ENCODE measurements at places on chromosomes 7 and 10.

- no peak for DNase-seq
Observed at GRCh38 chr7:69564454-69565417, 33.5 kb upstream of the AUTS2 start.

GRCh38 chr10:72697716-72698115 lies 5.8 kb downstream of the MCU start:
- no peak for DNase-seq

- no peak for DNase-seq
Observed at GRCh38 chr10:79385804-79386531, 38.7 kb downstream of the PPIF start.

DNA sequence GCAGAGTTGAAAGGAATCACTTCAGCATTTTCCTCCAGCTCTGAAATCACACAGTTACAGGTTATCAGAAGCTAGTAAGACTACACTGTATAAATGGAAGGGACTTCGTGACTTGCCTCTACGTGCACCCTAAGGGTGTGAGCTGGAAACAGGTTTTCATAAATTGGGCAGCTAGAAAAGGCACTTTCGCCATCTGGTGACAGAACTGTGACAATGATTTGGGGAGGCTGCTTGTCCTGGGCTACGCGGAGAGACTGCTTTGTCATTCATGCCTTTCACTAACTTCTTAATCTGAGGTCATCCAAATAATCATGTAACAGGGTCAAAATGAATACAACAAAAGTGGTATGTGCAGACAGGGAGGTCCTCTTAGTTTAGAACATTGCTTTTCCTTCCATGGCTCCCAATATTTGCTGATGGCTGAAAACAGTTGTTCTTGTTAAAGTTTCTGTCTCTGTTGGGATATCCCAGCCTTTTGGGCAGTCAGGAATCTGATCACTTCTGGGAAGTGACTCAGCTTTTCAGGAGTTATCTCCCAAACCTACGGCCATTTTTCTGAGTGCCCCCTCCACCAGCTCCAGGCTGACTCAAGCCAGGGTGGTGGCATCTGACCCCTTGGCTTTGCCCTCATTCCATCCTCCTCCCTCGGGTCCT lies 17.8 kb downstream of the VWC2 start:
- no peak for DNase-seq

GRCh38 chr10:75876710-75877109 lies 445.3 kb downstream of the LRMDA start:
- no peak for DNase-seq

DNA sequence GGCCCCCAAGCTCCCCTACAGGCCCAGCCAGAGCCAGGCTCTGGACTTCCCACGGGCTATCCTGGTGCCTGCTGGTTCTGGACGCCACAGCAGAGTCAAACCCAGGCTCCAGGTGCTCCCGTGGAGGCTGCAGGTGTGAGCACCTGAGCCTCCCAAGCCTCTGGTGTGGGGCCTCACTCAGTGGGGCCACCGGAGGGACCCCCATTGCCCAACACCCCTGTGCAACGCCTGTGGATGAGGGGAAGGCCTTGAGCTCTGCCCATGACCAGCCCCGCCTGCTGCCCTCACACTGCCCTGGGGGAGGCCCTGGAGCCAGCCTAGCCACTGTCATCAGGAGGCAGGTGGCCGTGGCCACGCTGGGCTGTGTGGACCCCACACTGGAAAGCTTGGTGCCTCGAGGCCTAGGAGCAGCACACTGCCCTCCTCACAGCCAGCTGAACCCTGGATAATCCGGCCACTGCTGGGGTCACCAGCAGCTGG lies 229.3 kb downstream of the MAD1L1 start:
- no peak for DNase-seq

- DNase-seq = no peak
Observed at GRCh38 chr7:16344927-16345326, 76.4 kb downstream of the CRPPA start.

DNA sequence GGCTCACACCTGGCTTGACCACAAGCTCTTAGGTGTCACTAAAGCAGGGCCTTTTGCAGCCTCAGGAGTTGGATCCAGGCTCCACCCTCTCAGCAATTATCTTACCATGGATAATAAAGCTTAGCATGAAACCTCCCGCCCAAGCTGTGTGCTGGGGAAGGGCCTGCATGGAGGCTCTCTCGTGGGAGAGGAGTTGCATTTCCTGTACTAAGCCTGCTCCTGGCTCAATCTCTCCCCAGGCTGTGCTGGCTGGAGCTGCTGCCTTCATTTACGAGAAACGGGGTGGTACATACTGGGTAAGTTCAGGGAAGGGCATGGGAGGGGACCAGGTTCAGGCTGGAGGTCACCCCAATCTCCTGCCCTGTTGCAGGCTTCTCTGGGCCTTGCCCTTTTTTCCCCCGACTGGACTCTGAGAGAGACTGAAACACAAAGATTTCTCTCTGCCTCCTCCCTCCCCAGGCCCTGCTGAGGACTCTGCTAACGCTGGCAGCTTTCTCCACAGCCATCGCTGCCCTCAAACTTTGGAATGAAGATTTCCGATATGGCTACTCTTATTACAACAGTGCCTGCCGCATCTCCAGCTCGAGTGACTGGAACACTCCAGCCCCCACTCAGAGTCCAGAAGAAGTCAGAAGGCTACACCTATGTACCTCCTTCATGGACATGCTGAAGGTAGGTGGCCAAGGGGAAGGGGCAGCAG lies 2.7 kb downstream of the TMEM176A start:
- DNase-seq = no peak

GRCh38 chr10:32445740-32446535 lies at the start of gene CCDC7:
Gene CCDC7, plus strand, starts transcription at chr10:32446140. Its CDS starts 5,503 bp downstream, at chr10:32451643.
- DNase-seq = peak; percentile 68

GRCh38 chr7:5797716-5798115 lies 16.3 kb upstream of the RNF216 start:
- DNase-seq = no peak

- DNase-seq = no peak
Observed at GRCh38 chr10:7986851-7987250, 67.6 kb upstream of the GATA3 start.

DNA sequence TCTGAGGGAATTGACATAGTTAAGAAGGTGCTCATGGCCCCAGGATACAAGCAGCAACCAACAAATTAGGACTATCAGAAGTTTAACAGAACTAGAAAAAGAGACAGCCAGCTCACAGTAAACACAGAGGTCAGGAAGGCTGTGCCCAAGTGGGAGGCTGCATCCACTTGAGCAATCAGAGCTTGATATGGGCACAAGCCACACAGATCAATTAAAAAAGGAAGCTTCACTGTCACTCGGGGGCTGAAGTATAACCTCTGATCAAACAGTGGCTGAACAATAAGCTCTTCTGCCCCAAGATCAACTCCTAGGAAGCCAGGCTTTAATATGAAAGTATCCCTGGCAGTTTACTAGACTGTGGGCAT lies 40.0 kb downstream of the ZNF438 start:
- DNase-seq = no peak

DNA sequence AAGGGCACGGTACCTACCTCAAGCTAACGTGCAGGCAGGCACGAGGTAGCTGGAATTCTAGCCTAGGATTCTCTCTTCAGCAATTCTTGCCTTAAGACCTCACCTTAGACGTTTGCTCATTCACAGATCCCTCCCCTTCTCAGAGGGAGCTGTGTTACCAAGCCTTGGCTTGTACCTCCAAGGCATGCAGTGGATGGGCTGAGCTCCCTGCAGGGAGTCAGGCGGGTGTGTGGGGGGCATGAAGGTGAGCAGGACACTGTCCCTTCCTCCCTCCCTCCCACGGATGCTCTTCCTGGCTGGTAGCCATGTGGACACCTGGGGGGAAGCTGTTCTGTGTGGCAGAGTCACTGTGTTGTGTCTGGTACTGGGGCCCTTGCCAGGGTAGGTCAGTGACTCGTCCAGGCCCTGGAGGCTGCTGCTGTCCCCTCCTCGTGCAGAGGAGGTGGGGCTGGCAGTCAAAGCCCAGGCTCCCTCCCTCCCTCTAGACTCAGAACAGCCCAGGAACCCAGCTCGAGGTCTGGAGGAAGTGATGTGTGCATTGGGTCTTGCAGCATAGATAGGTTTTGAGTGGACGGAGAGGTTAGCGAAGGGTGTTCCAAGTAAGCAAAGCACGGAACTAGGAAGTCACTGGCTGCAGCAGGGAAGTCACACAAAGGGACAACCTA lies 222.2 kb upstream of the SH2B2 start:
- no peak for DNase-seq
